Urinary bladder (tissue), 4 donors: ENCODE measurements at places on chromosomes 5 and 9. TPM values are rescaled to one million over a fixed set of nuclear protein-coding genes. Genes with fewer than 3 reads are reported as not detected.

Gene LECT2
- total RNA-seq: not detected

Gene GFM2
- 52.0 TPM for total RNA-seq

Gene HCN1
- 0.26 TPM for total RNA-seq

Gene SPTLC1
- 111 TPM for total RNA-seq

Gene SPATA9
- 2.1 TPM for total RNA-seq

Gene PCDHB12
- total RNA-seq: 6.9 TPM

Gene ADRB2
- total RNA-seq: 3.0 TPM

Gene ZDHHC11B
- 1.4 TPM for total RNA-seq

Gene PTPRD
- 210 TPM for total RNA-seq

Gene SLCO6A1
- not detected for total RNA-seq

Gene OTULINL
- total RNA-seq: 13.0 TPM

Gene IL5
- total RNA-seq: not detected

Gene NDUFB6
- total RNA-seq: 45.5 TPM

Gene DIPK1B
- 10.8 TPM for total RNA-seq

Gene SLC46A2
- 3.1 TPM for total RNA-seq

Gene FAM114A2
- 65.1 TPM for total RNA-seq

Gene FAM81B
- total RNA-seq: 0.42 TPM

Gene SCGB3A2
- total RNA-seq: not detected

Gene STING1
- total RNA-seq: 20.0 TPM

Gene RAB3C
- 2.0 TPM for total RNA-seq

Gene C9orf50
- not detected for total RNA-seq

Gene EDIL3
- total RNA-seq: 45.5 TPM

Gene CCL21
- 35.7 TPM for total RNA-seq

Gene CDH6
- total RNA-seq: 18.9 TPM

Gene TRIM36
- total RNA-seq: 1.8 TPM

Gene MYMK
- 1.2 TPM for total RNA-seq

Gene PFN3
- total RNA-seq: not detected

Gene SLC22A4
- 2.2 TPM for total RNA-seq

Gene SARDH
- total RNA-seq: 4.9 TPM

Gene KCNN2
- total RNA-seq: 22.3 TPM

Gene PCDHGA5
- 7.0 TPM for total RNA-seq

Gene ABLIM3
- total RNA-seq: 9.8 TPM

Gene CYLC2
- total RNA-seq: not detected

Gene LIFR
- total RNA-seq: 190 TPM

Gene NDFIP1
- total RNA-seq: 86.2 TPM

Gene PTGR1
- 60.1 TPM for total RNA-seq

Gene IGFBPL1
- 3.0 TPM for total RNA-seq

Gene MELK
- 18.9 TPM for total RNA-seq

Gene ECM2
- total RNA-seq: 64.1 TPM

Gene BTNL8
- not detected for total RNA-seq
